ENCODE measurements at places on chromosomes 12 and 14. TPM values are rescaled to one million over a fixed set of nuclear protein-coding genes. Genes with fewer than 3 reads are reported as not detected.

Gene BMP4
- 19.4 TPM for total RNA-seq

Gene ZNF740
- total RNA-seq, result 16.6 TPM

GRCh38 chr14:94921882-94922585 lies 152.1 kb upstream of the GSC start:
- DNase-seq, result no peak

GRCh38 chr12:11067514-11067913 lies 5.4 kb upstream of the TAS2R46 start:
- peak; percentile 71 for DNase-seq

- DNase-seq, result no peak
Measured at GRCh38 chr12:125110641-125111360, 45.6 kb downstream of the AACS start.

DNA sequence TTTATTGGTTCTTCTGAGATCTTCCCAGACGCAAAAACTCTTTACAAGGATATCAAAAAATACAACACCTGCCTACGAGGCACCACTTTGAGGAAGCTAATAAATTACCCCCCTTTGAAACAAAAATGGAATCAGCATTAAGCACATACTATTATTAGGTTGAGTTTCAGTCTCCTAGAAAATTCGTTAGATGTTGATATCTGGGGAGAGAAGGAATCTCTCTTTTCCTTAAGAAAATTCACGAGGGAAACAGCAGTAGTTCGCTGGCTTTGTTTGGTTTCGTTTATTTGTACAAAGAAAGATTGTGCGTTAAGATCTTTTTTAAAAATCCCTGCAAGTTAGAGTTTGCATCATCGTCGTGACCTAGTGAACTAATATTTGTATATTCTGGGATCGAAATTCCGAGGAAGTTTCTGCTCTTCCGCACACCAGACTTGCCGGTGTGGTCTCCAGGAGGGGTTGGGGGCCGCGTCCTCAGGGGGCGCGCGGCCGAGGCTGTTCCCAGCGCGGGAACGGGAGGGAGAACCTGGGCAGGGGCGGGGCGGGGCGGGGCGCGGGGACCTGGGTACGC lies 12.1 kb downstream of the NKX2-1 start:
- DNase-seq, result no peak

DNA sequence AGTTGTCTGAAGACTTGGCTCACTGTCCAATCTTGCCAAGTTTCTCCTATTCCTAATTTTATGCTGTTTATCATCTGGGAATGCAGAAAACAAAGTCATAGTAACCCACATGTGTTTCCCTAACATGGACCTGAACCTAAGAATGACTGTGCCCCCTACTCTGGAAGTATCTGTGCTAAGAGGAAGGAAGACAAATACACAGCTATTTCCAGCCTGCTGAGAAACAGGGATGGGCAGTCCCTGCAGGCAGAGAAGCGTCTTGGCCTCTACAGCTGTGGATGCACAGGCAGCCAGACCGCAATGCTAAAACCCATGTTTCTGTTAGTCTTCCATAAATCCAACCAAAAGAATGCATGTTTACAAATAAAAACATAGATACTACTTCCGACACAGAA lies 56.2 kb downstream of the DUSP16 start:
- no peak for DNase-seq

DNA sequence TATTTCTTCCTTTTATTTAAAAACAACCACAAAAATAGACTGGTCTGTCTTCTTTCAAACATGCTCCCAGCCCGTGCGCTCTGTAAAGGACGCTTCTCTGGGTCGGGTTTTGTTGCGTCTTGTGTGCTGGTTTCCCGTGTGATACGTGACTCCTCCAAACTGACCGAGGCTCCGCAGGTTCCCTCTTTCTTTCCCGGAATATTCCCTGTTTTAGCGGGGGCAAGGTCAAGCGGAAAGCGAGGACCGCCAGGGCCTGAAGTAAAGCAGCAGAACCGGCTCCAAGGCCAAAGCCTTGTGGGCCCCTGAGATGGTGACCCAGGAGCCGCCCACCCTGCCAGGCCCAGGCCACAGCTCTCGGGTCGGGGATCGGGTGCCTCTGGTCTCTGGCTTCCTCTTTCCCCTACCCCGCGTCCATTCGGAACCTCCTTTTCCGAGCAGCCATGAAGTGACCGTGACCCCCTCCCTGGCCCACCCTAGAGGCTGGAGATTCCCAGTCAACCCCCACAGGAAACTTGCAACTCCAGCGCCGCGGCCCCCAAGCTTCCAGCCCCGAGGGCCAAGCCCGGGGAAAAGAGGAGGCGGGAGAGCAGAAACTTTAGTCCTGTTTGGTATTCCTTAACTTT lies 885 bp upstream of the HOXC10 start:
- DNase-seq, result no peak

GRCh38 chr12:92769124-92769901 lies 66.5 kb downstream of the PLEKHG7 start:
- DNase-seq, result no peak

DNA sequence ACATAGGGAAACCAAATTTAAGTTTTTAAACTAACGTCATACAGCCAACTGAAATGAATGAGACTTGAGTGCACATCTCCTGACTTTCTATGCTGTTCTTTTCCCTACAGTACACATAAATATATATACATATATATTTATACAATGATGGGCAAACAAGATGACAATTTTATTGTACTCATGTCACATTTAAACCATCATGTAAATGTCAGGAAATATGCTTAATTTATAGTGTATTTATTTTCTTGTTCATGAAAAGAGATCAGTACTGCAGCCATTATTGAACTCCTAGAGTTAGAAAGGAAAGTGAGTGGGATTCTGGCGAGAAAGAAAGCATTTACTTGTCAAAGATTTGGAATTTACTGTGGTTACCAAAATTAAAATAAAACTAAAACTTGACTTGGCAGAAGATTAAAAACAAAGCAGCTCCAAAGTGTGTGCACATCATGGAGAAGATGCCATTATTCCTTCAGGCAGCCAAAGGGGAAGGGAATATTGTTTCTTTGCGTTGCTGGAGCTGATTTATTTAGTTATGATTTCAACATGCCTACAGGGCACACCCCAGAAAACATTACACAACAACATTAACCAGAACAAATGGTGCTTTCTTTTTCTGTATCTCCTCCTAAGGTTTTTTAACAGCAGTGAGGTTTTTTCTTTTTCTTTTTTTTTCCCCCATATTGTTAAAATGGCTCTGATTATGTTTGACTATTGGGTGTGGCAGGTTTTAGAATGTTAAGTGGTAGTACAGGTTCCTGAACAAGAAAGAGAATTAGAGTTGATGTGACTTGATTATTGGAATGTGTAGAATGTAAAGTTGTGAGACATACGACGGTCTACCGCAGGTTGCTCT lies 144.6 kb downstream of the RAD51B start:
- no peak for DNase-seq

GRCh38 chr14:104792945-104793702 lies 2.4 kb downstream of the AKT1 start:
- DNase-seq, result no peak

GRCh38 chr12:120249266-120249874 lies 16.2 kb downstream of the PXN start:
- DNase-seq, result no peak

DNA sequence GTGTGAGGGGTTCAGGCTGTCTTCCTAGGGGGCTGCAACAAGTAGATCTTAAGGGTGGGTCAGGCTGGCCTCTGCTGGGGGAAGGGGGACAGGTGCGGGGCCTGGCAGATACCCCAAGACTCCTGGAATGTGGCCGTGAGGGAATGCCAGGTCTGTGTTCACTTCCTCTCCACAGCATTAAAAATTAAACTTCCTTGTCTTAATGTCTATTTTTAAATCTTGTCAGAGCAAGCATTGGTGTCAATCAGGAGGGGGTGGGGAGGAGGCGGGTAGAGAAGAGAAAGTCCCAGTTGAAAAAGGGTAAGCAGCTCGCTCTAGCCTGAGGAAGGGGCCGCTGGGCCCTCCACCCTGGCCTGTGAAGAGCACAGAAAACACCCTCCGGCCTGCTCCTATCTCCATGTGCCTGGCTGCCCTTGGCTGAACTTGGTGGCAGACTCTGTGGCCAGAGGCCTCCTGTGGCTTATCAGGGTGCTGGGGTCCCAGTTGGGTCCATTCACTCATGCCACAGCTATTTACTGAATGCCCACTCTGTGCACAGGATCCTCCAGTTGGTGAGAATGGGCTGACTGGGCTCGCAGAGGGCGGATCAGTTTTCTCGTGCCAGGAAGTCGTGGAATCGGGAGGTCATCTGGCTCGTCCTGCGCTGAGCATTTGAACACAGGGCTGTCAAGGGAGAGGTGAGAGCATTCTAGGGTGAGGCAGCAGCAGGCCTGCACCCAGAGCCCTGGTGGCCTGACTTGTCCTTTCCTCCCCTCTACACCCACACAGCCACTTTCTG lies 128.8 kb downstream of the TSPAN9 start:
- no peak for DNase-seq

All from sigmoid colon (tissue), 7 donors.